ENCODE measurements at places on chromosomes 4 and X.

DNA sequence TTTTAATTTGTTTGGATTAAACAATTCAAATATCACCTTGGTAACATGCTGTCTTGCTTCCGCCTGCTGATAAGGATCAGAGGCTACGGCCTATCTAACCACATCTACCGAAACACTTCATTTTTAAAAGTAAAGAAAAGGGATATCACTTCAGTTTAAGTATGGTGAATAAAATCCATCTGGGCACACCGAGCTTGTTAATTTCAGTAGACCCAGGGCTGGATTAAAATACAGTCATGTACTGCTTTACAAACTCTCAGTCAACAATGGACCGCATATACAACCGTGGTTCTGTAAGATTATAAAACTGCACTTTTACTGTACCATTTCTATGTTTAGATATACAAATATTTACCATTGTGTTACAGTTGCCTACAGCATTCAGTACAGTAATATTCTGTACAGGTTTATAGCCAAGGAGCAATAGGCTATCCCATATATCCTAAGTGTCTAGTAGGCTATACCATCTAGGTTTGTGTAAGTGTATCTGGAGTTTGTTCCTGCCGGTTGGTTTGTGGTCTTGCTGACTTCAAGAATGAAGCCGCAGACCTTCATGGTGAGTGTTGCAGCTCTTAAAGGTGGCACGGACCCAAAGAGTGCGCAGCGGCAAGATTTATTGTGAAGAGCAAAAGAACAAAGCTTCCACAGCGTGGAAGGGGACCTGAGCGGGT lies 40.0 kb downstream of the SEPTIN11 start:
- DNase-seq, result peak; percentile 39

DNA sequence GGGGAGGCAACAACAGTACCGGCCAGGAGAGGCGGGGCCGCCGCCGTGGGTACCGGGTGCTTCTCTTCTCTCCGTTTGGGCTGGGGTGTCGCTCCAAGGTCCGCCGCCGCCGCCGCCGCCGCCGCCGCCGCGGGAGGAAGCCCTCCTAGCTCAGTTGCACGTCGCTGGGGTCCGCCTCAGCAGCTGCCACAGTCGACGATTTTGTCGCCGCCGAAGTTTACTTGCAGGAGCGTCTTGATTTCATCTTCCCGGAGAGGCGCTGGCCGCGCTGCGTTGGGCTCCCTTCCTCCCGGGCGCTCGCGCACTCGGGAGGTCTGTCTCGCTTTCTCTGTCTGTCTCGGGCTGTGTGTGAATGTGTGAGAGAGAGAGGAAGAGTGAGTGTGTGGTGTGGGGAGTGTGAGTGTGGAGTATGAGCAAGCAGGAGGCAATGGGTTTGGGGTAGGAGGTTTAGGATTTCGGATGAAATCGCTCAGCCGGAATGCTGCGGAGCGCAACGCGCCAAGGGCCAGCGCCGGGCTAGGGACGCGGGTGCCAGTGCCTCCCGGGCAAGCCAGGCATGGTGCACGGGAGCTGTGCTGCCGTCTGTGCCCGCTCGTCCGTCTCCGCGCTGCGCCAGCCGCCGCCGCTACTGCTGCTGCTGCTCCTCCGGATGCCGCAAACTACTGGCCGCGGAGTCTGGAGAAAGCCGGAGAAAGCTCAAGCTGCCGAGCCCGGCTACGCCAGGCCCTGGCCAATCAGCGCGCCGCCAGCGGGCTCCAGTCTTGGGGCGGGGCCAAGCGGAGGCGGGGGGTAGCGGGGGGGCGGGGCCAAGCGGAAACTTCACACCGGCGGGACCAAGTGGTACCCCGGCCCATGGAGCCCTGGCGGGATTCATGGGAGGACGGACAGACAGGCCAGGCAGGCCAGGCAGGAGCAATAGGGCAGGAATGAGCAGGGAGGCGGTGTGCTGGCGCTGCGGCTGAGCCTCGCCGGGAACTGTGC lies at the start of gene PCDH19:
Gene PCDH19, minus strand, starts transcription at position 664 of the 981 bp plus-strand sequence. CDS start 1,676 bp downstream, outside the sequence.
- DNase-seq, result no peak

GRCh38 chrX:118666521-118666920 lies 60.9 kb upstream of the IL13RA1 start:
- DNase-seq, result no peak

GRCh38 chr4:148075438-148075837 lies 343.6 kb downstream of the ARHGAP10 start:
- no peak for DNase-seq

GRCh38 chrX:106903291-106903824 lies at the start of gene RIPPLY1:
Gene RIPPLY1, minus strand, starts transcription at chrX:106903341. Its CDS starts 54 bp downstream, at chrX:106903287.
- DNase-seq, result no peak

DNA sequence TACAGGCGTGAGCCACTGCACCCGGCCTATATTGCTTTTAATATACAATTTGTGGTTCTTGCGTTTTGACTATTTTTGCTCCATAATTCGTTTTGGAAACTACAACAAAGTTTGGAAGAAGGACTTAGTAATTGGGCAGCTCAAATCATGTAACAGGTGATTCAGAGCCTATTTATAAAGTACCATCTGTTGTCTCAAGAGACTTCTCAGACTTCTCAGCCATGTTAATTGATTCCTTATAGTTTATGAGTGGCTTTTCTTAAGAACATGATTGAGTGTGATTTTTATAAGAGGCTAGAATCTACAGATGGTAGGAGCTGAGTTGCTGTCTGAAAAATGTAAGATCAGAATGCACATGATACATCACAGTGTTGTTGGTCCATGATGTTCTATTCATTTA lies 240.2 kb downstream of the ADGRL3 start:
- no peak for DNase-seq

DNA sequence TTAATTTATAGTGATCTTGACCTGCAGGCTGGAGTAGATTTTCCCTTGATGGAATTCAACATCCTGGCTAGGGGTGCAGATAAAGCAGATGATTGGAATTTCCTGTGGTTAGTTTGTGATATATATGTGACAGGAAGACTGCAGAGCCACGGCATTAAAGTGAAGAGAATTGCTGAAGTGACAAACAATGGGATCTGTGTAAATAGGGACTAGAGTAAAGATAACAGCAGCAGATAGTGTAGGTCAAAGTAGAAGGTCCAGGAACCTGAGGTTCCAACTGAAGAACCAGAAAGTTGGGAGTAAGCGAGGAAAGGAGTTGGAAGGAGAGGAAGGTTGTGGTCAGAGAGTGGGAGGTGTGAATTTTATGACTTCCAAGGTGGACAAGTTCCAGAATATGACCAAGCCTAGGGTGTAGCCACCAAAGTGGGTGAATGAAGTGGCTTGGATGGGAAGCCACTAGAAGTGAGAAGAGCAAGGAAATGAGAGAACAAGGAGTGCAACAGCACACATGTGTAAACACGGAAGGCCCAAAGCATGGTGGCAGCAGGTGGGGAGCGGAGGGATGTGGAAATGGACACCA lies 325.0 kb downstream of the RAB28 start:
- no peak for DNase-seq

- no peak for DNase-seq
Observed at GRCh38 chr4:147518086-147518485, 37.2 kb downstream of the EDNRA start.

DNA sequence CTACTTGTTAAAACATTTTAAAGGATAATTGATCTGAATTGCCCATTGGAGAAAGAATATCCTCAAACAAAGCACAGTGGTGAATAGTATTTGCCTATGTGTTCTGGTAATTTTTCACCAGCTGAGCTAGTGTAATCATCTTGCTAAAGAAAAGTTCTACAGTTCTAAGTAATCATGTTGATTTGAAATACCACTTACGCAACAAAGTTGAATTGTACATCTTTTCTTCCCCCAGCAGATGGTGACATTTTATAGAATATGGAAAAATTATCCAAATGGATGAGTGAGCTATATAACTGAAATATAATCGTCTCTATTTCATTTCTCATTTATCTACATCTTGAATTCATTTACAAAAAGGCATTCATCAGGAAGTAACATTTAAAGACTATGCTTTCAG lies 9.7 kb upstream of the ZNF674 start:
- DNase-seq, result no peak

DNA sequence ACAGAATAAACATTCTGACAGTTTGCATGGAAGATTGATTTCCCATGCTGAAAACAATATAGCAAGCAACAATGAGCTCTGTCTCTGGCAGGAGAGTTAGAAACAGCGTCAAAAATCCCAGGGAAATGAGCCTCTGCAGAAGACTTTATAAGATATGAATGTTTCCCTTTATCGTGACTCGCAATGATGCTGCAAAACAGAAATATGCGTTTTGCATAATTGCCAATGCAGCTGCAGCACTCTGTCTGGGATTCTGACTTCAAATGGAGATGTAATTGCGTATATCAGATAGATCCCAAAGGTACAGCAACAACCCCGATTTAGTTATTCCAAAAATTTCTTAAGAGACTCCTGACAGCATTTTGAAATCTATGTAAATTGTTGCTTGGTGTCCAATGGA lies 702.4 kb upstream of the EPHA5 start:
- DNase-seq, result no peak

- no peak for DNase-seq
Observed at GRCh38 chrX:34521563-34521962, 135.5 kb downstream of the TMEM47 start.

DNA sequence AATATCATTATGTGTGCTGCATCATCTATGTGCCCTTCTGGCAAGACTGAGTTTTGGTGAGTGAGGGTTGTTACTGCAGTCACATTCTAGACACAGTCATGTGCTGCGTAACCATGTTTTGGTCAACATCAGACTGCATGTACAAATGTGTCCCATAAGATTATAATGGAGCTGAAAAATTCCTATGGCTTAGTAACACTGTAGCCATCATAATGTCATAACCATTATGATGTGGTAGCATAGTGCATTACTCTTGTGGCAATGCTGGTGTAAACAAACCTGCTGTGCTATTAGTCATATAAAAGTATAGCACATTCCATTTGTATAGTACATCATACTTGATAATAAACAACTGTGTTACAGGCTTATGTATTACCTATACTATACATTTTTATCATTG lies 198.1 kb upstream of the NUDT6 start:
- no peak for DNase-seq

- DNase-seq, result no peak
Observed at GRCh38 chr4:184292877-184293276, 75.2 kb upstream of the ENPP6 start.

DNA sequence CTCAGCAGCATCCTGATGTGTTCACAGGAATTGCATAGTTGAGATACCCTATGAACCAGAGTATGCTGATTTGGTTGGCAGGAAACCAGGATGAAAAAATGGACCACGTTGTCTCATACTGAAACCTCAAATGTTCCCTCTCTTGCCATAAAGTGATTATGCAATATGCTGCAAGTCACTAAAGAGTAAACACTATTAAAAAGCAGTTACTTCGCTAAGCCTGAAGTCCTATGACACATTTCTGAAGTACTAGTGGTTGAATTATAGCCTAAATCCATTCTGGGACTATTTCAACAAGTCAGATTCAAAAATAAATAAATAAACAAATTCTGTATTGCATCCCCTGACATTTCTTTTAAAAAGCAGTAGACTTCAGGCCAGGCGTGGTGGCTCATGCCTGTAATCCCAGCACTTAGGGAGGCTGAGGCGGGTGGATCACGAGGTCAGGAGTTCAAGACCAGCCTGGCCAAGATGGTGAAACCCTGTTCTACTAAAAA lies 106.0 kb upstream of the NAP1L5 start:
- no peak for DNase-seq

GRCh38 chrX:133653358-133653757 lies 238.1 kb upstream of the GPC4 start:
- no peak for DNase-seq

- no peak for DNase-seq
Observed at GRCh38 chr4:37970702-37971101, 10.5 kb downstream of the PTTG2 start.

- DNase-seq, result no peak
Observed at GRCh38 chrX:46433892-46434291, 111.3 kb downstream of the ZNF674 start.

DNA sequence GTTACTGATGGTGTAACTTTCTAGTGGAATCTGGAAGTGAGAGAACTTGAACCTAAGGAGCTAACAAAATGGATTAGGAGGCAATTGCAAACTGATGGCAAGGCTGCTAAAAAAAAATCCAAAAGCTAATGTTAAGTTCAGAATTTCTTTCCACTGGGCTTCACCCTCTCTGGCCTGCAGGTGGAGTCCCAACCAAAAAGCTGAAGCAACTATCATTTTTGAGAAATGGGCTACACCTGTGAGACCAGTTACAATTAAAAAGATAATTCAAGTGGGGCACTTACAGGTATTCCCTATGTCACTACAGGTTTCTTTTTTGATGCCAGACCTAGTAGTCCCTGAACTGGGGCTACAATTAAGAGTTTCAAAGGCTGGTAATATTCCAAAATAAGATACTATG lies 142.1 kb upstream of the FTHL17 start:
- DNase-seq, result no peak

DNA sequence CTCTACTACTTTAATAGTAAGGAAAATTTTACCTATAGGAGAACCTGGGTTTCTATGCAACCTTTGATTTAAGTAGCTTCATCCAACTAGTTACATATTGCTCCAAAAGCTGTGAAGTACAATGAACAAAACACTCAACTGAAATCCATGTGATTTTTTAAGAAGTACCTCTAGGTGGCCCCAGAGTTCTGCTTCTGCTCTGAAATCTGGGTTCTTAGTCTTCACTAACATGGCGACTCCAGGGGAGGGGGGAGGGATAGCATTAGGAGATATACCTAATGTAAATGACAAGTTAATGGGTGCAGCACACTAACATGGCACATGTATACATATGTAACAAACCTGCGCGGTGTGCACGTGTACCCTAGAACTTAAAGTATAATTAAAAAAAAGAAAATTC lies 73.4 kb upstream of the MAGEB2 start:
- no peak for DNase-seq

DNA sequence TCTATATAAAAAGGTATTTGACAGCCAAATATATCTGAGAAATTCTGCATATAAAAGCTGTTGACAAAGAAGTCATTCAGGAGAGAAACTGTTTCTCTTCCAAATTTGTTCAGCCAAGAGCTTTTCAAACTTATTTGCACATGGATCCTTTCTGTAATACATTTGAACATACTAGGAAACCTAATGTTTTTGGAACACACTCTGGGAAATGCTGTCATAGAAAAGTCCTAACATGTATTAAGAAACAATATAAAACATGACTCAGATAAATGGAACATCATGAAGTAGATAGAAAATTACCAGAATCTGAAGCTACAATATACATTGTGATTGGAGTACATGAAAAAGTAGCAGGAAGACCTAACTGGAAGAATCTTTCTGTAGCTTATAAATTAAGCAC lies 781.5 kb upstream of the EPHA5 start:
- DNase-seq, result no peak

- DNase-seq, result no peak
Observed at GRCh38 chr4:94477227-94477626, 25.5 kb downstream of the PDLIM5 start.

- DNase-seq, result no peak
Observed at GRCh38 chr4:69888336-69888735, 28.4 kb upstream of the SULT1E1 start.

DNA sequence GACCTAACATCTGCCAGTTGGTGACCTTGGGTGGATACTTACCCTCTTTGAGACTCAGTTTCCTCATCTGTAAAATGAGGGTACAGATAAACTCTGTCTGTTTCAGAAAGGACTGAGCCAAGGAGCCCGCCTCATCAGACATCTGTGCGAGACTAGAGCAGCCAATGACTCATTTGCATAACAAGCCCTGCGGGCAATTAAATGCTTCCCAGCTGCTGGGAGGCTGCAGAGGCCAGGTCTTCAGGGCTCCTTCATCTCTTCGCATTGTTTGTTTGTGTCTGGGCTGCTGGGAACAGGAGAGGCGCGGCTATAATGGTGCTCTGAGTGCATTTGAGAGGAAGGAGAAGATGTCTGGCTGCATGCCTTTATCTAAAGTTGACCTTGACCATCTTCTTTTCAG lies 85.0 kb downstream of the ADRA2C start:
- DNase-seq, result no peak

- DNase-seq, result no peak
Observed at GRCh38 chr4:38523524-38524448, 140.2 kb upstream of the KLF3 start.

- peak; percentile 38 for DNase-seq
Observed at GRCh38 chr4:173370130-173370476, 651 bp upstream of the SAP30 start.
